Cardiac muscle cell (in vitro differentiated cells and primary cell): ENCODE measurements at places on chromosomes 3 and 15. TPM values are rescaled to one million over a fixed set of nuclear protein-coding genes. Genes with fewer than 3 reads are reported as not detected.

VWA5B2 gene
- 0.40 TPM in 1 of 2 replicates, not detected in the other for polyA plus RNA-seq

CDHR4 gene
- 0.27 TPM in 1 of 2 replicates, not detected in the other for polyA plus RNA-seq

NPAP1 gene
- 0.13 and 0.22 TPM in 2 replicates for polyA plus RNA-seq

SLC51A gene
- polyA plus RNA-seq: 3.9 and 5.1 TPM in 2 replicates

ZIC1 gene
- 0.35 TPM in 1 of 2 replicates, not detected in the other for polyA plus RNA-seq

DNA sequence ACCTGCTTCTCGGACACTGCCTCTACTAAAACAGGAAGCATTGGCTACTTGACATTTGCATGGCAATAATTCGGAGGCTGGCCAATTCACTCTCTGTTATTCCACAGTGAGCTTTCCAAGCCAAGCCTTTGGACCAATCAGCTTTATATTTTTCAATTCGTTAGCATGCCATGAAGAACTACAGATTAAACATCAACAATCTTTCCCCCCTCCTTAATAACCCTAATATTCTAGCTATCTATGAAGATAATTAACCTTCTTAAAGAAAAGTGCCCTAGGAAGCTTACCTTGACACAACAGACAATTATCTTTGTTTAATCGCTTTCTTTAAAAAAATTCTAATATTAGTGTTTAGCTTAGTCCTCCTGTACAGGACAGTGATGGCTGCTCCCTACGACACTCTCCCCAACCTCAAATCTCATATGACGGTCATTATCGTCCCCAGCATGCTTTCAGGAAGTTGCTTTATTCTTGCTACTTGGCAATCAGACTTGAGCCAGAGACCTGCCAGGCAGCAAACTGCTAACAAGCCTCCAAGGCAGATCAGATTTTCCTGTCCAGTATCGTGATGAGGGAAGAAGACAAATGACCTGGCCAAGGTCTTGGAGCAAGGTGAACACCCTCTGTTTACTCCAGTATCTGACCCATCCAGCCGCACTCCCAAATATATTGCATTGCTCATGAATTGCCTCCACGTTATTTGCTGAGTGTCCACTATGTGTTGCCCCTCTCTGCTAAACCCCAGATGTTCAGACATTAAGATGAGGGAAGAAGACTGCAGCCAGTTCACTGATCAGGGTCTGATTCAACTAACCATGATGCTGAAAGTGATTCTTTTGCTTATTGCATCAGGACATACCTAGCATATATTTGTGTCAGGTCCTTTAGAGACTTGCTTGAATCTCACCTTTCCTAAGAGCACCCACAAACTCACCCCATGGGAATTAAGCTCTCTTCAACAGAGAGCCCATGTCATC is 68.1 kb upstream of the LPP start:
- no peak overlapping the region for H3K27ac ChIP-seq
- peaks cover 44% of the 10 kb centered on the region for H3K27me3 ChIP-seq
- H3K36me3 ChIP-seq: no peaks in the 10 kb centered on the region

GRCh38 chr3:12117473-12117872 is 41.2 kb downstream of the TIMP4 start:
- no peak for DNase-seq
- H3K27me3 ChIP-seq: no peaks in the 10 kb centered on the region
- no peak overlapping the region for H3K4me3 ChIP-seq
- no peaks in the 10 kb centered on the region for H3K36me3 ChIP-seq

DNA sequence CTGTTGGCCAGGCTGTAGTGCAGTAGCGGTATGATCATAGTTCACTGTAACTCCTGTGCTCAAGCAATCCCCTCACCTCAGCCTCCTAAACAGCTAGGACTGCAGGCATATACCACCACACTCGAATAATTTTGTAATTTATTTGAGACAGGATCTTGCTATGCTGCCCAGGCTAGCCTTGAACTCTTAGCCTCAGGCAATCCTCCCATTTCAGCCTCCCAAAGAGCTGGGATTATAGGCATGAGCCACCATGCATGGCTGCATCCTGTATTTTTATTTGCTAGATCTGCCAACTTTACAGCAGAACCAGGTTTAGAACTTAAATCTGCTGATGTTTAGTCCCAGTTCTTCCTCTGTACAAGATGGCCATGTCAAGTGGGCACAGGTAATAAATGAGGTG is 69.6 kb downstream of the ERC2 start:
- DNase-seq: no peak
- no peaks in the 10 kb centered on the region for H3K36me3 ChIP-seq
- no peaks in the 10 kb centered on the region for H3K27me3 ChIP-seq
- peaks cover 3% of the 10 kb centered on the region for H3K4me1 ChIP-seq
- H3K27ac ChIP-seq: no peak overlapping the region

GRCh38 chr3:71547249-71548198 is 36.0 kb downstream of the FOXP1 start:
- no peaks in the 10 kb centered on the region for H3K27me3 ChIP-seq
- H3K36me3 ChIP-seq: no peaks in the 10 kb centered on the region
- DNase-seq: peak; percentile 64
- no peak overlapping the region for H3K27ac ChIP-seq

DNA sequence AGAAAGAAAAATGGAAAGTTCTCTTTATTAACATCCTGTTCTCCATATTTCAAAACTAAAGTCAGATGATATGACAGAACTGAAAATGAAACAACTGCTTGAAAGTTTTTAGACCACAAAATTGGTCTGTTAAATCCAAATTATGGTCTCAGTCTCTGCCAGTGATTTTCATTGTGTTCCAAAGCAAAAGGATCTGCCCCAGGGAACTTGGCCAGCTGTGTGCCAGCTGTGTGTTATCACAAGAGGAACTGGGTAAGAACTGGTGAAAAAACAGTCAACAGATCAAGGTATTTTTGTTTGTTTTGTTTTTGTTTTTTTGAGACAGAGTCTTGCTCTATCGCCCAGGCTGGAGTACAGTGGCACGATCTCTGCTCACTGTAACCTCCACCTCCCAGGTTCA is 323.3 kb downstream of the CTNNB1 start:
- no peaks in the 10 kb centered on the region for H3K36me3 ChIP-seq
- H3K4me3 ChIP-seq: no peak overlapping the region
- DNase-seq: no peak
- H3K27me3 ChIP-seq: no peaks in the 10 kb centered on the region

- no peak overlapping the region for H3K27ac ChIP-seq
- H3K4me1 ChIP-seq: peaks cover 6% of the 10 kb centered on the region
- no peaks in the 10 kb centered on the region for H3K27me3 ChIP-seq
Measured at GRCh38 chr3:17747890-17748247, 5.4 kb upstream of the TBC1D5 start.

- DNase-seq: no peak
- H3K27me3 ChIP-seq: no peaks in the 10 kb centered on the region
- no peaks in the 10 kb centered on the region for H3K36me3 ChIP-seq
Measured at GRCh38 chr3:102230057-102230456, 204.8 kb upstream of the ZPLD1 start.

- H3K27me3 ChIP-seq: no peaks in the 10 kb centered on the region
- H3K36me3 ChIP-seq: no peaks in the 10 kb centered on the region
- H3K4me1 ChIP-seq: no peaks in the 10 kb centered on the region
- no peak for DNase-seq
Measured at GRCh38 chr3:86051058-86051457, 939.9 kb downstream of the VGLL3 start.

- no peak overlapping the region for H3K27ac ChIP-seq
- no peaks in the 10 kb centered on the region for H3K36me3 ChIP-seq
- H3K4me1 ChIP-seq: no peaks in the 10 kb centered on the region
- DNase-seq: no peak
- H3K4me3 ChIP-seq: no peak overlapping the region
- no peaks in the 10 kb centered on the region for H3K27me3 ChIP-seq
Measured at GRCh38 chr15:79132770-79133169, 42.2 kb upstream of the RASGRF1 start.

DNA sequence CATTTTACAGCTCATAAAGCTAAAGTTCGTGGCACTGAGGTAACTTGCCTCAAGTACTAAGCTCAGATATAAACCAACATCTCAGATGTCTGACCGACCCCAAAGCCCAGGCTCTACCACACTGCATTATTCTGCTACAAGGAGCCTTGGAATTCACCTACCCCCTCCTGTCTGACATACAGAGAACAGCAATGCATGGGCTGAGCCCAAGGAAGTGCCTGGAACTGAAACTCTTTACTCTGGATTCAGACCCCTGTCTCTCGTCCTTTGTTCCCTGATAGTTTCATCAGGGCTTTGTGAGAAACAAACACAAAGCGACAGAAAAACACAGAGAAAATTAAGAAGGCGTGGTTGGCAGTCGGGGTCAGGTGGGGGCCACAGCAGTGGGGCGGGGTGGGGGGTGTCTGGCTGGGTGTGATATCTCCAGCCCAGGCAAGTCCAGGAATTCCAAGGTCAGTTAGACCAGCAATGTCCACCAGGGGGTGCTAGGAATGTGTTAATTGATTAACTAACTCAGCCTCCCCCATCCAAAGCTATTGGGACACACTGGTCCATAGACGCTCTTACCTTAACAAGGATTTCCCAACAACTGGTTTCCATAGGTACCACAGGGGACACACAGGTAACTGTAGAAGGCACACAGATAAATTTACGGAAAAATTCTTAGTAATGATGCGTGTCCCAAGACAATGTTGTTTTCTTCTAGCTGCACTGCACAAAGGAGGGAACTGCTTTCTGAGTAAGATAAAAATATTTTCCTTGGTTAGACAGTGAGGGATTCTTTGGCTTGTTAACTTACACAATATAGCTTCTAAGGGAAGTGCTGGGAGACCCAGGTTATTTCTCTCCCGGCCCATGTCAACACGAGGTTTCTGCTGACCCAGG is 18.8 kb upstream of the SSUH2 start:
- peaks cover under 1% of the 10 kb centered on the region for H3K27me3 ChIP-seq
- no peaks in the 10 kb centered on the region for H3K36me3 ChIP-seq
- peaks cover 41% of the 10 kb centered on the region for H3K4me1 ChIP-seq
- no peak overlapping the region for H3K27ac ChIP-seq

DNA sequence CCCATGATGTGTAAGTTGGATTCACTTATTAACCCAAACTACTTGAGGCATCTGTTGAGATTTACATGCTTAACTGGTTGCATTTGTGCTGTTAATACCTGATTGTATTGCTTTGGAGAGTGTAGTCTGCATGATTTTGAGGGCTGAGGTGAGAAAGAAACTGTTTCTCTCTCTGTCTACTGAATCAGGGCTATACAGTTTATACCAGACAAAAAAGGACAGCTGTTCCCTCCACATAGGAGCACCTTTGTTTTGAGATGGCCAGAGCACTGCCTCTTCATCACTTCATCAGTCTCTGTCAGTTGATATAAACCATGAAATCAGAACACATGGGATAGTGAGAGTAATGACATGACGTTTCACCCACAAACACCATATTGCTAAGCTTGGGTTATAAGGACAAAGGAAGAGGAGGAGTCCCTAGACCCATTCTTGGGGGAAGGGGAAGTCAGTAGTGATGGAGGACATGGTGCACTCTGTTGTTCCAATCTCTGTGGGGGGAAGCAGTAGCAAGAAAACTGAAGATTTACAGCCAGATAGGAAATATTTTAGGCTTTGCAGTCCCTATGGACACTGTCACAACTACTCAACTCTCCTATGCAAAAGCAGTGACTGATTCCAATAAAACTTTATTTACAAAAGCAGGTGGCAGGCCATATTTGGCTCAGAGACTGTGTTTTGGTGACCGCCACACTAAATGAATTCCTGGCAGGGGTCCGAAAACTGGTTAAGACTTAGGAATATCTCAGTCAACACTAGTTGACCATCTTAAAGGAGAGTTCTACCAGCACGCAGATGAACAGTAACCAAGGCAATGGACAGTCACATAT is 123.9 kb upstream of the NR2E3 start:
- no peaks in the 10 kb centered on the region for H3K27me3 ChIP-seq
- no peaks in the 10 kb centered on the region for H3K4me1 ChIP-seq
- no peak overlapping the region for H3K4me3 ChIP-seq
- no peaks in the 10 kb centered on the region for H3K36me3 ChIP-seq

GRCh38 chr15:91099995-91100813 is at the start of gene SV2B:
TSS of gene SV2B (plus strand) at chr15:91100257. CDS start at chr15:91226264, 126,007 bp downstream.
- H3K27ac ChIP-seq: no peak within 1 kb of the TSS
- peaks cover 82% of the 10 kb centered on the region for H3K27me3 ChIP-seq
- peak within 1 kb of the TSS; percentile 28 for H3K4me3 ChIP-seq
- H3K36me3 ChIP-seq: no peaks in the 10 kb centered on the region
- peak; percentile 30 for DNase-seq

DNA sequence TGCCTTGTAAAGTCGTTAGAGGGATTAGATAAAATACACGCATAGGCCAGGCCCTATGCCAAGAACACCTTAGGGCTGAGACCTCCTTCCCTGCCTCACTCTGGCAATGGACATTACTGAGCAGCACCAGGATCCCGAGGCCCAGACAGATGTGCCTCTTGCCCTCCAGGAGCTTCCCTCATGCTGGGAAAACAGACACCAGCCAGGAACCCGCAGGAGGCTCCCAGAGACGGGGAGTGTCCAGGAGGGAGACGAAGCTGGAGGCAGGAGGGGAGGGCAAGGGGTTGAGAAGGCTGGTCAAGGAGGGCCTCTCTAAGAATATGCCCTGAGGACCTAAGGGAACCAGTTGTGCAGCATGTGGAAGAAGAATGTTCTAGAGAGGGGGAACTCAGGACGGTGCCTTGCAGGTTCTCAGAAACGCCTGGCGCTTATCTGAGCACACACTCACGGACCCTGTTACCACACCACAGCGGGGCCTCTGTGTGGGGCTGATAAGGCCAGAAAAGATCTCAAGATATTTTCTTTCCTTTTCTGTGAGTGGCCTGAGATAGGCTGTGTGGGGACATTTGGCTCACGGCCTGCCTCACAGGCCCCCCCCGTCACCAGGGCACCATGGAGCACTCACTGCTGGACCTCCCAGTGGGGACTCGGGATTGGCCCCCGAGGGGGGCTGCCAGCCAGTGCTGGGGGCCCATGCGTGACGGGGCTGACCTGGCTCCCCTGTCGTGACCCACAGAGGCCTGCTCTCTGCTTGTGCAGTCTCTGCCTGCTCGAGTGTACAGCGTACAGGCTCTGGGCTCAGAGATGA is 22.0 kb upstream of the CYP11A1 start:
- peaks cover 19% of the 10 kb centered on the region for H3K4me1 ChIP-seq
- DNase-seq: no peak
- H3K27me3 ChIP-seq: no peaks in the 10 kb centered on the region

DNA sequence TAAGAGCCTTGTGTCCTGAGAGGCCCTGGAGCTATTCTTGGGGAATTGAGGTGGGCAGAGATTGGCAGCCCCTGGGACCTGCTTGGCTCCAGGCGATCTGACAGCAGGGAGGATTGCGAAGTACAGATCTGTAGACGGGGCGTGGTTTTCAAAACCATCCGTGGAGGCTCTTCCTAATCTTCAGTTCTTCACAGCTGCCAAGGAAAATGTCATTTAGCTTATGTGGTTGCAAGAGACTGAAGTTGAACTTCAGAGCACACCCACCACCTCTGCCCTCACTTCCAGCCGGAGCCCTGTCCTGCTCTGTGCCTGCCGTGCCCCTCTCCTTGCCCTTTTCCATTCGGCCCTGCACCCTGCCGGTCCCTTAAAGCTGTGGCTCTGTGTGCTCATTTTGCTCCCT is 12.9 kb downstream of the NISCH start:
- H3K27ac ChIP-seq: peak overlapping the region; percentile 78
- H3K4me3 ChIP-seq: no peak overlapping the region
- H3K4me1 ChIP-seq: peaks cover 17% of the 10 kb centered on the region
- H3K27me3 ChIP-seq: no peaks in the 10 kb centered on the region
